Activated T-helper 1 cell treated with anti-CD3 and anti-CD28 coated beads, Interleukin-12 subunit alpha, Interleukin-12 subunit beta, Interleukin-2, Interleukin-4 antibody, amounts not matched to agents 30 ng/mL and 10 ng/mL and 1 ng/mL, durations not matched to agents 14 hours and 24 hours and 36 hours (primary cell): ENCODE measurements at places on chromosomes 6 and 20. TPM values are rescaled to one million over a fixed set of nuclear protein-coding genes. Genes with fewer than 3 reads are reported as not detected.

GJA1 gene
- total RNA-seq = not detected in 2 replicates

- H3K4me1 ChIP-seq = no peaks in the 10 kb centered on the region
- no peak overlapping the region for H3K4me3 ChIP-seq
- H3K27me3 ChIP-seq = no peaks in the 10 kb centered on the region
- DNase-seq = no peak
- H3K27ac ChIP-seq = no peak overlapping the region
- H3K36me3 ChIP-seq = no peaks in the 10 kb centered on the region
Observed at GRCh38 chr6:108502832-108503231, 57.9 kb upstream of the FOXO3 start.

- H3K36me3 ChIP-seq = no peaks in the 10 kb centered on the region
- DNase-seq = no peak
- peaks cover 2% of the 10 kb centered on the region for H3K27me3 ChIP-seq
Observed at GRCh38 chr6:1077478-1078416, 234.2 kb upstream of the FOXQ1 start.

TRERF1 gene
- 47.9 and 48.2 TPM in 2 replicates for total RNA-seq

DNA sequence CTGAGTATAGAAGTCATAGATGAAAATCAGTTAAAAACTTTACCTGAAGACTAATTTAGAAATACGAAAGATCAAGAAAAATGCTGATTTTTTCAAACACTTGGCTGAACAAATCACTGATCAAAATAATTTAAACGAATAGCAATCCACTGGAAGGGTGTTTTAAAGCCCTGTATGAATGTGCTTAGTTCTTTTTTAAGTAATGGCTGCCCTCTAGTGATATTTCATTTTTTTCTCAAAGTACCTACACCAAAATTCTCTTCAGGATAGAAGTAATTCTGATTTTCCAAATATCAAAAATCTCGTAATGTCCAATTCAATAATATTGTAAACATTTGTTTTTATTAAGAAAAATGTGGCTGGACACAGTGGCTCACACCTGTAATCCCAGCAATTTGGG lies 32.5 kb downstream of the AKAP7 start:
- H3K27ac ChIP-seq = no peak overlapping the region
- H3K4me1 ChIP-seq = no peaks in the 10 kb centered on the region
- no peak overlapping the region for H3K4me3 ChIP-seq
- no peaks in the 10 kb centered on the region for H3K36me3 ChIP-seq

DNA sequence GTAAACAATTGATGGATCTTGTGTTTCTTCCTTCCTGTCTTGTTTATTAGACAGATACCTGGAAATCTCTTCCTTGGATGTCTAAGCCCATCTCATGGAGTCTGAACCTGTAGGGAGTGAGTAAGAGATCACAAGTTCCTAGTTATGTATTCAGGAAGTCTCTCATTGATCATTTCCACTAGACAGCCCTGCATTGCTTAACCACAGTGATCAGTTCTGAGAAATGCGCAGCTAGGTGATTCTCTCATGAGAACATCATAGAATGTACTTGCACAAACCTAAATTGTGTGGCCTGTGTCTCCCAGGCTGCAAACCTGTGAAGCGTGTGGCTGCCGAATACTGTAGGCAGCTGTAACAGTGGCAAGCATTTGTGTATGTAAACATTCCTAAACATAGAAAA lies 39.1 kb downstream of the FAM120B start:
- H3K27ac ChIP-seq = peak overlapping the region; percentile 76
- H3K27me3 ChIP-seq = no peaks in the 10 kb centered on the region
- H3K36me3 ChIP-seq = peaks cover 36% of the 10 kb centered on the region
- peak overlapping the region; percentile 20 for H3K4me3 ChIP-seq
- DNase-seq = peak; percentile 32
- peaks cover 35% of the 10 kb centered on the region for H3K4me1 ChIP-seq

RNF217 gene
- total RNA-seq = 1.8 and 2.3 TPM in 2 replicates

- peaks cover 20% of the 10 kb centered on the region for H3K4me1 ChIP-seq
- H3K27ac ChIP-seq = peak overlapping the region; percentile 45
- H3K27me3 ChIP-seq = peaks cover 2% of the 10 kb centered on the region
- DNase-seq = peak; percentile 52
Observed at GRCh38 chr6:11653028-11653583, 115.6 kb downstream of the TMEM170B start.

GRCh38 chr6:44539701-44540355 lies 152.3 kb downstream of the CDC5L start:
- H3K36me3 ChIP-seq = no peaks in the 10 kb centered on the region
- no peak overlapping the region for H3K27ac ChIP-seq
- peaks cover 8% of the 10 kb centered on the region for H3K27me3 ChIP-seq
- H3K4me1 ChIP-seq = no peaks in the 10 kb centered on the region
